ENCODE measurements at places on chromosomes 3 and 15.

GRCh38 chr3:11423868-11424267, 151.7 kb downstream of the ATG7 start:
- DNase-seq = no peak

DNA sequence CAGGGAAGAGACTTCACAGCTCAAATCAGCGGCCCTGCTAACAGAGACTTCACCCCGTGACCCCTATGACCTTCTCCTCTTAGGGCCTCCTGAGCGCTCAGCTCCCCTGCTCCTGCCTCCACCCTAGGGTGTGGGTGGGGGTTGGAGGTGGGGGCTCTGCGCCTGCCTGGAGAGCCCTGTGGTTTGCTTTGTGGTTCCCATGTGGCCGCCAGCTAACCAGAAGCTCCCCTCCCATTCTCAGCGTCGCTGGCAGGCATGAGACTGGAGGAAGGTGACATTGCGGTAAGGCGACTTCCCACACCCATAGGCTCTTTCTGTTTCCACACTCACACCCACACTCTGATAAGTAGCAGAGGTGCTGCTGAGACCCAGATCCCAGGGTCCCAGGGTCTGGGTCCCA, 27.6 kb downstream of the XYLB start:
- DNase-seq = no peak

DNA sequence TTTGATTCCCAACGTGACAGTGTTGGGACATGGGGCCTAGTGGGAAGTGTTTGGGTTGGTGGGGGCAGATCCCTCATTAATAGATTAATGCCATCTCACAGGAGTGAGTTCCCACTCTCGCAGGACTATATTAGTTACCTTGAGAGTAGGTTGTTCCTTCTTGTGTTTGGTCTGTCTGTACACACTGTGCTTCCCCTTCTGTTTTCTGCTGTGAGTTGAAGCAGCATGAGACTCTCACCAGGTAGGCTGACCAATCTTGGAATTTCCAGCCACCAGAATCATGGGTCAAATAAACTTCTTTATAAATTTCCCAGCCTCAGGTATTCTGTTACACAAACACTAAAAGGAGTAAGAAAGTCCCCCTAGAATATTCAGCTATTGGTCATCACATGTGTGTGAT, 145.4 kb downstream of the ERC2 start:
- DNase-seq = no peak

GRCh38 chr3:50574444-50574831, 5.1 kb downstream of the HEMK1 start:
- no peak for DNase-seq

GRCh38 chr15:67186226-67186649, 68.2 kb downstream of the AAGAB start:
- no peak for DNase-seq

DNA sequence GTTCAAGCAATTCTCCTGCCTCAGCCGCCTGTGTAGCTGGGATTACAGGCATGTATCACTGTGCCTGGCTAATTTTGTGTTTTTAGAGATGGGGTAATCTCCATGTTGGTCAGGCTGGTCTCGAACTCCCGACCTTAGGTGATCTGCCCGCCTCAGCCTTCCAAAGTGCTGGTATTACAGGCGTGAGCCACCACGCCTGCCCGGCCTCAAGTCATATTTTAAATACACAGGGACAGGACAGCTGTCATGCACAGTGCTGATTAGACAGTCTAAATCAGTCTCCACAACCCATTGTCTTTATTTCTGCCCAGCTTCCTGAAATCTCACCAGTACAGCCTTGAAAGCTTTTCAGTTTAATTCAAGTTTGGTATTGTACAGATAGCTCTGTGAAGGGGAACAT, 587.4 kb downstream of the FOXP1 start:
- no peak for DNase-seq

DNA sequence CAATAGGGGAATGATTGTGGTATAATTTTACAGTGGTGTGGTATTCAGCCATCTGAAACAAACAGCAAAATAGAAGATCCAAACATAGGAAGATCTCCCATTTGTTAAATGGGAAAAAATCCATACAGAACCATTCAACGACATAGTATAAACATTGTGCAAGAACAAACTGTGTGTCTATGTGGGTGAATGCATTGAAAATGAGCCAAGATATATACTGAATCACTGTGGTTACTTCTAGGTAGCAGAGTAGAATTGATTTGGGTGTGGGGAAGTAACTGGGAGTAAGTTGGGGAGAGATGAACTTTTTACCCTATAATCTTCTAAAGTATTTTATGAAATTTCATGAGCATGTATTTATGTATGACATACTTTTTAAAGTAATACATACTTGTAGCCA, 123.1 kb upstream of the UMPS start:
- DNase-seq = peak; percentile 44

- peak; percentile 10 for DNase-seq
Measured at GRCh38 chr15:39585871-39586301, 5.0 kb downstream of the THBS1 start.

DNA sequence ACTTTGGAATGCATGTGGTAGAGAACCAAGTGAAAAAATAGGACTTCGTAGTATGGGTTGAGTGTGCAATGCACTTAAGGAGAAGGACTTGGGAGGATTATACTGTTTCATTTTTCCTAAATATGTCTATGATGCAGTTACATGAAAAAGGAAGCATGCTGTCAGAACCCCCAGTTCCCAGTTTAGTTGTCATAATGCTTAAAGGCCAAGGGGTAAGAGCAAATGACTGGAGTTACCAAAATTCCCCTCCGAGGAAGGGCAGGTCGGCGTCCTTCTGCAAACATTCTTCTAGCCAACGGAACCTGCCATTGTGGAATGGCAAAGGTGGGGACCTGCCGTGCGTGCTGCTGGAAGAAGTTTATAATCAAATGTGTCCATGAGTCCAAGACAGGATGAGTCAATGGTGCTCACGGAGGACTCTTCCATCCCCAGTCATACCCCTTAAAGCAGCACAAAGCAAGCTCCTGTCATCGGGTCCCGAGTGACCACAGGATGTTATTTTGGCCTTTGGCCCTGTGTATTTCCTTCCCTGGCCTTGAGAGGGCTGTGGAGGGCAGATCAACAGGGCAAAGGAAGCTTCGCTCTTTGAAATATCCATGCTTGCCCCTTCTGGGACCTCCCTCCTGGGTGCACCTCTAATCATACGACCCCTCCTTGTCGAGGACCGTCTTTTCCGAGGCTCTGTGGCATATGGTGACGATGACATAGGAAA, 93.2 kb downstream of the SLCO3A1 start:
- DNase-seq = no peak

- no peak for DNase-seq
Measured at GRCh38 chr3:16365491-16366128, 100.6 kb downstream of the OXNAD1 start.

- DNase-seq = no peak
Measured at GRCh38 chr3:98328933-98329332, 24.7 kb upstream of the OR5K4 start.

GRCh38 chr3:9070961-9071360, 107.7 kb upstream of the RAD18 start:
- DNase-seq = no peak

DNA sequence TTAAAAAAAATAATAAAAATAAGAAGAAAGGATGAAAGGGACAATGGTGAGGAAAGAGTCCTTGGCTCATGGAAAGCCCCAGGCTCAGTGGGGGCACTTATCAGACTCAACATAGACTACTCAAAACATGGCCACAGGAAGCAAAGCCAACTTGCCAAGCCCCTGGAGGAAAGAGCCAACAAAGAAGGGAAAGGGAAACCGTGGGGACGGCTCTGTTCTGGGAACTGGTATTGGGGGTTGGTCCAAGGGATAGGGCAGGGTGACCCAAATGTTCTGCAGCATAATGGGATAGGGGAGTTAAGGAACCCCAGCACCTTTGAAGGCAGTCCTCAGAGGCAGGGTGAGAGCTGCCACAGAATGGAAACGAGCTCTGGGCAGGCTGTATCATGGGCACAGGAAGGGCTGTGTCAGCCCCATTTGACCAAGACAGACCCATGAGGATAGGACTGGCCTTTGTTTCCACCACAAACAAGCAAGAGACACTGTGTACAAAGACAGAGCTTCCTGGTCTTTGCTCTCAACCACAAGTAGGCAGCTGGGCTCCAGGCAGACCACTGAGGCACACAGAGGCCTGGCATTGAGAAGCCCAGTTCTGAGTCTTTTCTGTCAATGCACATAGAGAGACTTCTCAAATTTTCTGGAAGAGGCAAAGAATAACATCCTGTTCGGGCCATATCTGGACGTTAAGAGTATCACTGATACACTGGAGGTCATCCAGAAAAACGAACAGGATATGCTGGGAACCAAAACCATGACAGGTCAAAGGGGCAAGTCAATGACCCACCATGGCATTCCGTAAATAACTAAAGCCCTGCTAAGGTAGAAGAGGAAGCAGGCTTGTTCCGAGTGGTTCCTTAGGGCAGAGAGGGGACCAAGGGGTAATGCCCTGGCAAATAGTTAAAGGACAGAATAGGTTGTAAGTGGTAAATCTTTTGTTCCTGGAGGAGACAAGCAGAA, 10.6 kb upstream of the SEMA7A start:
- no peak for DNase-seq

GRCh38 chr3:143331350-143331749, 211.8 kb downstream of the CHST2 start:
- peak; percentile 18 for DNase-seq

GRCh38 chr15:26686547-26687187, 86.2 kb downstream of the GABRB3 start:
- no peak for DNase-seq

- DNase-seq = no peak
Measured at GRCh38 chr15:31307270-31308184, 19.1 kb upstream of the KLF13 start.

GRCh38 chr15:96245252-96245651, 85.2 kb upstream of the NR2F2 start:
- DNase-seq = no peak

DNA sequence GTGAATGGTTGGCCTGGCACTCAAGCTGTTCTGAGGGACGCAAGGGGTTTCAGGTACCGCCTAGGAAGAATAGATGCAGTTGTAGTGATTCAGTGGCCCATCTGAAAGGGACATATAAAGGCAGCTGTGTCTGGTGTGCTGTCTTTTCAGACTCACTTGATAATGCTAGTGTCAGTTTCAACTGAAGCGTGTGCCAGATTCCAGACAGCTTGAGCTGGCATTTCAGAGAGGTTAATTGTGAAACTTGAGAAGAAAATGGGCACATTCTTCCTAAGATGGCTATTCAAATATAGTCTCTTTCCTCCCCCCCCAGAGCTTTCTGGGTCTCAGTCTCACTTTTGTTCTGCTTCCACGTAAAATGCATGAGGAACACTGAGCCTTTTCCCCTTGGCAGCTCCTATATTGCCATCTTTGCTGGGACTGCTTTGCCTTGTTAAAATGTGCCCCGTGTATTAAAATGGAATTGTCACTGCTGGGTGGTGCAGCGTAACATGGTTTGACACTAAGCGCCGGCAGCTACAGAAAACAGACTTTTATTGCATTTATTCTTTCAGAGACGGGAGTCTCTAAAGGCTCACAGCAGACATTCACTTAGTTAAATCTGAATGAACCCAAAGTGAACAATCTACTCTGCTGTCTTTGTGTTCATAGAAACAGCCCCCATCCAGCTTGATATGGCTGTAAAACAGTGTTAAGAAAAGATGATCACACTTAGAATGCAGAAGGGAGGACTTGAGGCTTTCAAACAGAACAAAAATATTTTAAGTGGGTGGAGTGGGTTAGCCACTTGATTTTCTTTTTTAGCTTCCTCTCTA, 478.7 kb downstream of the RBMS3 start:
- DNase-seq = peak; percentile 16

DNA sequence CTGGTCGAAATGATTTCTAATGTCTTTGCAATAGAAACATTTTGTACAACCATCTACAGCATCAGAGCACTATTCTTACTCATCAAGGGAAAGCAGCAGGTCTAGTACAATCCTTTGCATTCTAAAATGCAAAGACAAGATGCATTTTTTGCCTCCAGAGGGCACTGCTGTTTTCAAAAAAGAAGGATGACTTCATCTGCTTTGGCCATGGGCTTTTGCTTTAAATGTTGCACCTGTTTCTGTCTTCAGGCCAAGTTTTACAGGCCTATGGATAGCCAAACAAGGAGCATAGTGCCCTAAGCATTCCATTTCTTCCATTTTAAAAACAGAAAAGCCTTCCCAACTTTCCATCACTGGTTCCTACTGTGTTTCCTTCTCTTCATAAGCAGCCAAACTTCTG, 3.4 kb downstream of the PARP9 start:
- peak; percentile 77 for DNase-seq

- DNase-seq = peak; percentile 37
Measured at GRCh38 chr3:99852851-99853250, 35.2 kb downstream of the CMSS1 start.

- no peak for DNase-seq
Measured at GRCh38 chr15:87961851-87962420, 294.6 kb downstream of the NTRK3 start.

DNA sequence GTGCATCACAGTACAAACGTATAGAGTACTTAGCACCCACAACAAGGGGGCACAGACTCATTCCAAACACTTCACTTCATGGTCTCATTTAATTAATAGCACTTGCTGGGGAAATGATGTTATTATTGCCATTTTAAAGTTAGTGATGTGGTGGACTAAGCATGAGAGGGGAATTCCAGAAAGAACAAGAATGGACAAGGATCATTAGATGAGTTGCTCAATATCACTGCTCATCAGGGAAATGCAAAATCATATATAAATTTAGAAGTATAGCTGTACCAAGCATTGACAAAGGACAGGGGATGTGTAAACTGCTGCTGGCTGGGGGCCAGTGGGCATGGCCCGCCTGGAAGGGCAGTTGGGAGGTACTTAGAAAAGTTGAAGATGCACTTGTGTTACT, 14.6 kb downstream of the PRR20G start:
- DNase-seq = no peak

DNA sequence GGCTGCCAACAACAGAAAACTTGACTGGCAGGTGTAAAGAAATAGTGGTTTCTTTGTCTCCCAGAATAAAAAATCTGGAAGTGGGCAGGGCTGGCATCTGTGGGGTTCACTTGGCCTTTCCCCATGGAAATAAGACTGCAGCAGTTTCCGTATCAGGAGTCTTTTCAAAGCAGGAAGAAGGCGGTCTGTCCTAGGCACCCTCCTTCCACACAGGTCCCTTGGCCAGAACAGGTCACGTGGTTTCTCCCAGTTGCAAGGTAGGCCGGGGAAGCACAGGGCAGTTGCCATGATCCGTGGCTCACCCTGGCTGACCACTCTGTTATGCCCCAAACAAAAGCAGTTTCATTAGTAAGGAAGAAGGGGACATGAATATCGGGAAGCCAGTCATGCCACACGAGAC, 45.4 kb downstream of the ZDHHC19 start:
- DNase-seq = no peak

- no peak for DNase-seq
Measured at GRCh38 chr15:48798319-48798718, 12.6 kb downstream of the CEP152 start.

GRCh38 chr3:66467996-66468735, 32.7 kb downstream of the LRIG1 start:
- peak; percentile 34 for DNase-seq

Measured in ELR (cell line).